ENCODE measurements at places on chromosomes 3 and 15.

- H3K27ac ChIP-seq = no peak overlapping the region
- no peaks in the 10 kb centered on the region for H3K36me3 ChIP-seq
- no peaks in the 10 kb centered on the region for H3K27me3 ChIP-seq
- H3K4me3 ChIP-seq = no peak overlapping the region
- H3K4me1 ChIP-seq = peaks cover 1% of the 10 kb centered on the region
Measured at GRCh38 chr3:16329826-16330129, 64.8 kb downstream of the OXNAD1 start.

DNA sequence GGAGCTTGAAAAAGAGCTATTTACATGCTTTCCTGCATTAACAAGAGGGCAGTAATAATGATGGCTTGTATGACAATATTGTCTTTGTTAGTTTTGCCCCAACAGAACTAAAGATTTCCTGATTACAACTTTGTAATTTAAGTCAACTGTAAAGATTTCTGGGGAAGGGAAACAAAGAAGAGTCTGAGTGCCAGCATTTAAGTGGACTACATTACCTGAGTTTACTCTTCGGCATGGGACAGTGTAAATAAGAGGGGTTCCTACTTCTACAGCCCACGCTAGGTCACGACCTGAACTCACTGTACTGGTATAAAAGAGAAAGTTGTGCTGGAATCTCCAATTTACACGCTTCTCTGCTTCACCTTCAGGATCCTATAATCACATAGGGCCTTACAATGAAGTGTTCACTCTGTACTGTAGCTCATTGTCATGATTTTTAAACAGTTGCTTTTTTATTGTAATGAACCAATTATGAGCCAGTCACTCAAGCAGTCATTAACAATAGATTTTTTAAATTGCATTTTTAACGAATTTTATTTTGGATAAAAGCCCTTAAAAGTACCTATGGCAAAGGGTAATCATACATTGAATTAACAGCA, 39.6 kb downstream of the DPH6 start:
- DNase-seq = no peak
- no peak overlapping the region for H3K27ac ChIP-seq
- peaks cover 2% of the 10 kb centered on the region for H3K4me1 ChIP-seq
- H3K36me3 ChIP-seq = no peaks in the 10 kb centered on the region
- H3K4me3 ChIP-seq = no peak overlapping the region

DNA sequence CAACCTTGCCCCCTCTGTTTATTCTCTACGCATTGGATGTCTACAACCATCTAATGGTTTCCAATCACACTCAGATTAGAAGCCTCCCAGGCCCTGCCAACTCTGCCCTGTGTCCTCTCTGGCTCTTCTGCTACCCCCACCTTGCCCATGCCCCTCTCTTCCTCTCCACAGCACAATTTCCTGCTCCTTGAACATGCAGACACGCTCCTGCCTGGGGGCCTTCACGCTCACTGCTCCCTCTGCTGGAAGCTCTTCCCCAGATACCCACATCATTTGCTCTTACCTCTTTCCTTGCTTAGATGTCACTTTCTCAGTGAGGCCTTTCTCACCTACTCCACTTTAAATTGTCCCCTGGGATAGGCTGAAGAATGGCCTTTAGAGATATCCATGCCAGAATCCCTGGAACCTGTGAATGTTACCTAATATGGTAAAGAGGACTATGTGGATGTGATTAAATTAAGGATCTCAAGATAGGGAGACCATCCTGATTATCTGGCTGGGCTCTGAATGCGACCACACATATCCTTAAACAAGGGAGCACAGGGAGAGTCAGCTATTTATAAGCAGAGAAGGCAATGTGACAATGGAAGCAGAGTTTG, 9.9 kb downstream of the KY start:
- no peaks in the 10 kb centered on the region for H3K4me1 ChIP-seq
- H3K36me3 ChIP-seq = no peaks in the 10 kb centered on the region
- H3K27ac ChIP-seq = no peak overlapping the region
- no peak overlapping the region for H3K4me3 ChIP-seq

DNA sequence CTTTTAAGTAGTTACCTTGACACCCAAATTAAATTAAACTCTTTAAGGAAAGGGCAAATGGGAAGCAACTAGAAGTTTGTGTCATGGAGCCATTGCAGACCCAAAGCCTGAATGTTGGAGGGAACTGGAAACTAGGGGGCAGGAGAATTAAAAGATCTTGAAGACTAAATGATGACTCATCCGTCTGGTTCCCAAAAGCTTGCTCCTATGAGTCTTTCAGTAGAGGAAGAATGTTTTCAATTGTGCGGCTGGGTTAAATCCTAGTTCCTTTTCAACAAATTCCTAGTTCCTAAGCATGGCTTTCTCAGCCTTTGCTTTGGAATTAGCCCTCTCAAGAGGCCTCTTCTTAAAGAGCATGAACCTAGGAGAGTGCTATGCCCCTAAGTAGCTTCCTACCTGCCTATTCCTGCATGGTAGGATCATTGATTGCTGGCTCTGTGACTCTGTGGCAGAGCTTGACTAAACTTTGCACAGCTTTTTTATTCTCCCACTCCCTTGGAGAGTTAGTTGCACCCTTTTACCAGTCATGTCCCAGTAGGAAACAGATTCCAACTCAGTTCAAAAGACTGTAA, 17.7 kb downstream of the CLEC3B start:
- H3K36me3 ChIP-seq = no peaks in the 10 kb centered on the region
- H3K4me3 ChIP-seq = no peak overlapping the region
- peaks cover 1% of the 10 kb centered on the region for H3K4me1 ChIP-seq
- H3K27ac ChIP-seq = no peak overlapping the region
- no peak for DNase-seq
- no peaks in the 10 kb centered on the region for H3K27me3 ChIP-seq

DNA sequence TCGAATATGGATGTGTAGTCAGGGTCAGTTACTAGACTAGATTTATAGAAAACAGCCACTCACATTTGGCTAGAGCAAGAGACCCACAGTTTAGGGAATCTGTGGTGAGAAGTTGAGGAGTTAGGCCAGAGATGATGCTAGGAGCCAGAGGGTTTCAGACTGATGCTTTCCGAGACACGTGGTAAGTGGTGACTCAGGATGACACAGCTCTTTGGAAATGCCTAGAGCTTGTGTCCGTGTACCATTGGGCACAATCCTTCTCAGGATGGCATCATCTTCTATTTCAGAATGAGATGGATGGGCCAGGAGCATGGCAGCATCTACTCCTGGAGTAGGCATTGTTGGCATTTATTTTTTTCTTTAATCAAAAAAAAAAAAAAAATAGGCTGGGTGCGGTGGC, 28.5 kb downstream of the PTPRG start:
- no peaks in the 10 kb centered on the region for H3K27me3 ChIP-seq
- DNase-seq = no peak
- no peaks in the 10 kb centered on the region for H3K36me3 ChIP-seq

DNA sequence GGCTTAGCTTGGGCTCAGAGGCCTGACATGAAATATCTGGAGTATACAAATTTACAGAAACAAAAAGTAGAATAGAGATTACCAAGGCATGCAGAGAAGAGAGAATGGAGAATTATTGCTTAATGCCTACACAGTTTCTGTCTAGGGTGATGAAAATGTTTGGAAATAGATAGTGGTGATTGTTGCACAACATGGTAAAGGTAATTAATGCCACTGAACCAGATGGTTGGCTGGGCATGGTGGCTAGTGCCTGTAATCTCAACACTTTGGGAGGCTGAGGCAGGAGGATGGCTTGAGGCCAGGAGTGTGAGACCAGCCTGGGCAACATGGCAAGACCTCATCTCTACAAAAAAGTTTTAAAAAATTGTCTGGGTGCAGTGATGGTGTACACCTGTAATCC, 46.6 kb upstream of the OSBPL11 start:
- H3K4me3 ChIP-seq = no peak overlapping the region
- no peaks in the 10 kb centered on the region for H3K36me3 ChIP-seq
- no peaks in the 10 kb centered on the region for H3K4me1 ChIP-seq
- H3K27ac ChIP-seq = no peak overlapping the region
- no peak for DNase-seq

Measured in ovary (tissue), 10 donors.